ENCODE measurements at places on chromosomes 5 and 9. TPM values are rescaled to one million over a fixed set of nuclear protein-coding genes. Genes with fewer than 3 reads are reported as not detected.
A peak's percentile ranks its signal among the peaks of the same experiment; 100 is the strongest.

PCDHGA4 gene
- total RNA-seq = 0.19 TPM

MYMK gene
- 0.47 TPM for total RNA-seq

CCDC171 gene
- 13.9 TPM for total RNA-seq

RAD50 gene
- 17.6 TPM for total RNA-seq

APBA1 gene
- total RNA-seq = 0.90 TPM

DNA sequence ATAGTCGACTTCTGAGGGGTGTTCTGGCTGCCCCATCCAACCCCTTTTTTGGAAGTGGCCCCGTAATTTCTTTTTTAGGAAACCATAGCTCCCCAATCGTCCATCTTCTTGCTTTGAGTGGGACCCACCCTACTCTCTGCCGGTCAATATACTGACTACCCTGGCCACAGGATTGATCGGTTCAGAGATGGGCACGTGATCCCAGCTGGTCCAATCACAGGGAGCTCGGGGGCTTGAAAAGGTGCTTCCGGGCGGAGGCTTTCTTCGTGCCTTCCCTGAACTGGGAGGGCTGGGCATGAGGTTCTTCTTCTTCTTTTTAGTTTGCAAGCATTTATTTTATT is 78.7 kb upstream of the SH3PXD2B start:
- DNase-seq = no peak
- no peaks in the 10 kb centered on the region for H3K27me3 ChIP-seq
- no peaks in the 10 kb centered on the region for H3K36me3 ChIP-seq
- H3K27ac ChIP-seq = no peak overlapping the region

DNA sequence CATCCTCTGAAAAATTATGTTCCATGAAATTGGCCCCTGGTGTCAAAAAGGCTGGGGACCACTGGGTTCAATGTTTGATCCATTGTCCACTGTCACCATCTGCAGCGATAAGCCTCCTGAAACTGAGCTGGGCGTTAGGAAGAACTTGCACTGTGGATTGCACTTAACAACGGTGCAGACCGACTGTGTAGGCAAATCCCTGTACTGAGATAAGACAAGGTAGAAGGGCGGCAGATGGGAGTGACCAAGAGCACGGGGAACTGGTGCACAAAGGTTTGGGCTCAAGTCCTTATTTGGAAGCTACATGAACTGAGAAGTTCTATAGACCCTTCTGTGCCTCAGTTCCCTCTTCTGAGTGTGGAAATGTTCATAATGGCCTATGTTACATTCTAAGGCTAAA is 41.6 kb upstream of the FLT4 start:
- H3K36me3 ChIP-seq = no peaks in the 10 kb centered on the region
- no peak for DNase-seq
- H3K4me1 ChIP-seq = peaks cover 37% of the 10 kb centered on the region
- H3K27me3 ChIP-seq = no peaks in the 10 kb centered on the region
- H3K4me3 ChIP-seq = no peak overlapping the region

DNA sequence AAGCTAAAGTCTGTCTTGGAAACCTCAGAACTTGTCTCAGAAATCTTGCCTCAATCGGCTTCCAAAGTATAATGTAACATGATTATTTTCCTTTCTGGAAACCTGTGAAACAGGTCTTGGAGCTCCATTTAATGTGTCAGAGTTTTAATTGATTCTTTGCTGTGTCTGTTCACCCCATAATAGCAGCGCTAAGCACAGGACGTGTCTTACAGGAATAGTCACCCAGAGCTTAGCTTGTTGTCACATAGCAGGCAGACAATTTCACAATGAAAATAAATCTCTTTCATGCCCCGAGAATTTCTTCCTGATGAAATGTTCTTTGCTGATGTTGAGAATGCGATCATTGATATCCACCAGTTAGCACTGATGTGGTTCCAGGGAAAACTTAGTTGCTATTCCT is 40.2 kb upstream of the PTPN3 start:
- no peak overlapping the region for H3K27ac ChIP-seq
- H3K27me3 ChIP-seq = no peaks in the 10 kb centered on the region
- DNase-seq = no peak
- H3K4me3 ChIP-seq = no peak overlapping the region

DNA sequence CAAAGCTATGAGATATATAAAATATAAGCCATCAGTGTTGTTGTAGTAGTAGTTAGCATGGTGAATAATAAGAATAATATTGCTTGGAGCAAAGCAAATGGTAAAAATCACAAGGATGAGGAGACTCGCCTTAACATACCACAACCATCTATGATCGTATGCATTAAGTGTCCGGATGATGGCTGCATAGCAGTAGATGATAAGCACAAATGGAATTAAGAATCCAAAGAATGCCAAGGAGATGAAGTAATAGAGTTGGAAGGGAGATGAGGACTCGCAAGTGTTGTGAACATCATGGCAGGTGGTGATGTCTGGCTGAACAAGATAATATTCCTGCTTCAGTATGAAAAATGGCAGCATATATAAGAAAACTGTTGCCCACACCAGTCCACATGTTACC is 5.5 kb downstream of the F2RL2 start:
- no peak overlapping the region for H3K27ac ChIP-seq
- H3K27me3 ChIP-seq = no peaks in the 10 kb centered on the region
- no peak for DNase-seq
- H3K4me3 ChIP-seq = no peak overlapping the region

DNA sequence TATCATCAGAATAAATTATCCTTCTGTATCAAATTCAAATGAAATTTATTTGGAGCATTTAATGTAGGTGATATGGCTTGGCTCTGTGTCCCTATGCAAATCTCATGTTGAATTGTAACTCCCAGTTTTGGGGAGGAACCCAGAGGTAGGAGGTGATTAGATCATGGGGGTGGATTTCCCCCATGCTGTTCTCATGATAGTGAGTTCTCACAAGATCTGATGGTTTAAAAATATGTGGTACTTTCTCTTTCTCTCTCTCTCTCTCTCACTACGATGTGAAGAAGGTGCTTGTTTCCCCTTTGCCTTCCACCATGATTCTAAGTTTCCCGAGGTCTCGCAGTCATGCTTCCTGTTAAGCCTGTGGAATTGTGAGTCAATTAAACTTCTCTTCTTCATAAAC is 678.4 kb upstream of the RGMB start:
- no peaks in the 10 kb centered on the region for H3K4me1 ChIP-seq
- H3K4me3 ChIP-seq = no peak overlapping the region
- no peak overlapping the region for H3K27ac ChIP-seq
- DNase-seq = no peak

DNA sequence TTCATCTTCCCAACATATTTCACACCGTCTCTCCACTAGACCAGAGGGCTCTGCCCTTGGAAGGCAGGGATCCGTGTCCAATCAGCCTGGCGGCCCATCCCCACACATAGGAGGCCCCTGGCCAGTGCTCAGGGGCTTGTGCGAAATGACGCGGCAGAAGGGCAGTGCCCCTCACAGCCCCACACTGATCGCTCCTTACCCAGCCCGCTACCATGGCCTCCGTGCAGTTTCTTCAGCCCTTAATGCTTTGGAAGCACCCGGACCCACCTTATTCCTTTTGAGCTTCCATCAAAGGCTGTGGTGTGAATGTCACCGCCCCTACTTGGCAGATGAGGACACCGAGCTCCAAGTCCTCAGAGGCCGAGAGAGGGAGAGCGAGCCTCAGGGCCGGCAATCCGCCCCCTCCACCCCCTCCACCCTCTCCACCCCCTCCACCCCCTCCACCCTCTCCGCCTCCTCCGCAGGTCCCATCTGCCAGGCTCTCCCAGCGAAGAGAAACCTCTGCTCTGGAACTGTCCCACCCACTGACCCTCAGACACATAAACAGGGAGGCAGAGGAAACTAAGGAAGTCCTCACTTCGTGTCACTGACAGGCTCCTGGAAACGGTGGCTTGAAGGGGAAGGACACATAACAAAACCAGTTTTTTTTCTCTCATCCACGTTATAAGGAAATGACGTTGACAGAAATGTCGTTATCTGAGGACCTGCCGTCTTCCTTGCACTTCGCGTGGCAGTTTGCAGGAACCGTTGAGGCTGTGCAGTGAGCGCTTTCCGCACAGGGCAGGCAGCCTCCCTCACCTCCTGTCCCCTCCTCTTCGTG is 13.9 kb downstream of the QSOX2 start:
- peak overlapping the region; percentile 16 for H3K4me3 ChIP-seq
- DNase-seq = peak; percentile 79
- H3K36me3 ChIP-seq = peaks cover 25% of the 10 kb centered on the region
- no peaks in the 10 kb centered on the region for H3K4me1 ChIP-seq
- H3K27ac ChIP-seq = peak overlapping the region; percentile 84
- no peaks in the 10 kb centered on the region for H3K27me3 ChIP-seq

DNA sequence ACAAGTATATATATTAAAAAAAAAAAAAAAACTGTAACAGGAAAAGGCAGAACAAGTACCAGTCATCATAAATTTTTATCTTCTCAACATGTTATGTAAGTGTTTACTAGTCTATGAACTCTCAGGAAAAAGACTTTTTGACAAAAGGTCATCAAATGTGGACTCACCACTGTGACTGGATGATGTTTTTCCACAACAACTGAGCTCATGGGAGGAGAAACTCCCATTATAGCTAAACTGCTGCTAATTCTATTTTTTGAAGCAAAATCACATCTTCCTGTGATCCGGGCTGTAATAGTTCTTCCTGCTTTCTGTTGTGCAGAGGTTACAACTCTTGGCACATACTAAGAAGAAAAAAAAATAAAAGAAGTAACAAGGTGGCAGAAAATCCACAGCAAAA is 39.6 kb downstream of the POC5 start:
- H3K27ac ChIP-seq = peak overlapping the region; percentile 52
- peaks cover 19% of the 10 kb centered on the region for H3K36me3 ChIP-seq
- no peak overlapping the region for H3K4me3 ChIP-seq
- H3K27me3 ChIP-seq = no peaks in the 10 kb centered on the region

DNA sequence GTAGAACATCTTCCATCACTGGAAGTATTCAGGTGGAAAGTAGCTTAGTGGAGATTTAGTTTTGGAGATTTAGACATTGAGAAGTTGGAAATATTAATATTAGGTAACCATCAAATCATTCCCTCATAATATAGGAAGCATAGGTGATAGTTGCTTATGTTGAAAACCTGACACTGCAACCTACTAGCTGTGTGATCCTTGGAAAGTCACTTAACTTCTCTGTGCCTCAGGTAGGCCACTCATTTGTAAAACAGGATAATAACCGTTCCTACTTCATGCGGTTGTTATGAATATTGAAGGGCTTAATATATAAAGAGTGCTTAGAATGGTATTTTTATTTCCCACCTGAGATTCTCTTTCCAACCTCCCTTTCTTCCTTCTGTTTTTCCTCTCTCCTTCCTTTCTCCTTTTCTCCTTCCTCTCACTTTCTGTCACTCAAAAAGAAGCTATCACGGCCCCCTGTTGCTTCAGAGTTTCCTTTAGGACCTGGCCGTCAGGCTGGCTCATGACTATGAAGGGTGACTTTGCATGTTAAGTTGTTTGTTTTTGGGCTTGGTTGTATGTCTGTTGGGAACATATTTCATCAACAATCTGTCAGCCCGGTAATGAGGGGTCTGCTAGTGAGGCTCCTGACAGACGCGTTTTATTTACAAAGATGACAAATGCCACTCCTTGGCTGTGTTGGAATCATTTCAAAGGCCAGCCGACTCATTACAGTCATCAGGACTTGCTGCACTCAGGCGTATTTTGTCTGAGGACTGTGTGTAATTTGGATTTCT is 31.0 kb downstream of the DOCK2 start:
- no peak overlapping the region for H3K4me3 ChIP-seq
- H3K36me3 ChIP-seq = peaks cover 26% of the 10 kb centered on the region
- DNase-seq = no peak
- H3K27ac ChIP-seq = no peak overlapping the region

GRCh38 chr9:16331031-16331430 is 539.4 kb downstream of the BNC2 start:
- no peak overlapping the region for H3K27ac ChIP-seq
- no peaks in the 10 kb centered on the region for H3K27me3 ChIP-seq
- no peaks in the 10 kb centered on the region for H3K4me1 ChIP-seq
- no peak for DNase-seq

DNA sequence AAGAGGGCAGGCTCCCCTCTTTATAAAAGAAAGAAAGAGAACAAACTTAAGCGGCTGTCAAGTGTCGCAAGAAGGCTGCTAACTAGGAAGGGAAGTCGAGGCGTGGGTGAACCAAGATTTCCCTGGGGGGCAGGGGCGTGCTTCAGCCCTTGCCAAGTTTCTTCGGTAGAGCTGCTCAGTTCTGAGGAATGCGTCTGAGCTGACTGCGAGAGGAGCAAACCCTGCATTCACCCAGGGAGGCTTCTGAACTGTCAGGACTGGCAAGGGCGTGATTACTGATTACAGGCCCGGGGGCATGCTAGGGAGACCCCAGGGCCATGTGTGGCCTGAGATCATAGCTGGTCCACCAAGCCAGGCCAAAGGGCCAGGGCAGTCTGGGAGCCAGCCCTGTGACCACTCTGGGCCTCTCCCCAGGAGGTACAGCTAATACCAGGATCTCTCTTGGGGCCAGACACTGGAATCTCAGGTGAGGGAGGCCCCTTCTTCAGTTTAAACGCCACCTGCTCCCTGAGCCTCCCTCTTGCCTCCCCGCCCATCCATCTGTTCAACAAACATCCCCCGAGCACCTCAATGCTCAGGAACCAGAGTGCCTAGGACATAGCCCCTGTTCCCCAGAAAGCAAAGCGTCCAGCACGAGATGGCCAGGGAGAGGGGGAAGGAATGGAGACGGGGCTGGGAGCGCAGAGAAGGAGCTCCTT is 30.9 kb downstream of the SARDH start:
- peaks cover 4% of the 10 kb centered on the region for H3K27me3 ChIP-seq
- H3K4me1 ChIP-seq = peaks cover 89% of the 10 kb centered on the region

- no peaks in the 10 kb centered on the region for H3K27me3 ChIP-seq
- H3K36me3 ChIP-seq = peaks cover 41% of the 10 kb centered on the region
- DNase-seq = peak; percentile 54
Measured at GRCh38 chr9:4689687-4690104, 10.3 kb downstream of the CDC37L1 start.

DNA sequence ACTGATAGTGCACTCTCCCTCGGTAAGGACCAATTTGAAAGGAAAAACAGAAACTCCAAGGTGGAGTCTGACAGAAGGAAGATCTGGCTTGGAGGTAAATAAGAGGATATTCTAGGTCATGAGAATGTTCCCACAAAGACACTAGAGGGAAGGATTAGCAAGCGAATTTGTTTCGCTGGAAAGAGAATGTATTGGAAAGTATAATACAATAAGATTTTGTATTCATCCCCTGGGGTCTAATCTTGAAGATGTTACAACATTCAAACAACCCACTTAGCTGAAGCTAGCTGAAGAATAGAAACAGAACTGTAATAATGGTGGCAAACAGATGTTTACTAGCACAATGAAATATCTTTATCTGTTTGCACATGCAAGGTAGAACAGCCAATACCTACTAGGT is 158.7 kb downstream of the GNAQ start:
- DNase-seq = no peak
- peaks cover 2% of the 10 kb centered on the region for H3K36me3 ChIP-seq
- H3K27ac ChIP-seq = no peak overlapping the region
- no peak overlapping the region for H3K4me3 ChIP-seq

DNA sequence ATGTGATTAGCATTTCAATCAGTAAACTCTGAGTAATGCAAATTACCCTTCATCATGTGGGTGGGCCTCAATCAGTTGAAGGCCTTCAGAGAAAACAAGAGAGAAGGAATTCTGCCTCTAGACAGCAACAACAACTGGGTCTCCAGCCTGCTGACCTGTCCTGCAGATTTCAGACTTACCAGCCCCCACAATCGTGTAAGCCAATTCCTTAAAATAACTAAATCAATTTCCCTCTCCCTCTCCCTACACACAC is 41.7 kb upstream of the FBXW11 start:
- DNase-seq = no peak
- H3K27me3 ChIP-seq = no peaks in the 10 kb centered on the region
- peaks cover 65% of the 10 kb centered on the region for H3K36me3 ChIP-seq
- no peaks in the 10 kb centered on the region for H3K4me1 ChIP-seq
- no peak overlapping the region for H3K27ac ChIP-seq
- no peak overlapping the region for H3K4me3 ChIP-seq
